ENCODE measurements at places on chromosomes 4 and X. TPM values are rescaled to one million over a fixed set of nuclear protein-coding genes. Genes with fewer than 3 reads are reported as not detected.

DNA sequence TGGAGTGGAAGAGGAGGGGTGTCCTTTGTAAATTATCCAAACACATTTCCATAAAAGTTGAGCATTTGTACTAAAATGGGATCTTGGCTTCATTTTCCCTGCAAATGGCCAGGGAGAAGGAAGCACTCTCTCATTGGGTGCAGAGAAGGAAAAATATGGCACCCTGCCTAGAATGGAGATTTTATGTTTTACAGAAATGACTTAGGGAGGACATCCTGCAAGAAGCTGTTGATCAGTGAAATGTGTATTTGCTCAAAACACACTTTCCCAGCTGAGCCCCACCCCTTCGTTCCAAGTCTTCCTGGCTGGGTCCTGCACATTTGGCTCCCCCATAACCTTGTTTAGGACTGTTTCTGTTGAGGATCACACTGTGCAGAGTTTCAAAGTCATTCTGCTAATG is 213.5 kb upstream of the TAPT1 start:
- DNase-seq: no peak

- no peak for DNase-seq
Observed at GRCh38 chr4:10011885-10012284, 9.4 kb downstream of the SLC2A9 start.

GRCh38 chrX:11867610-11868345 is 109.7 kb downstream of the MSL3 start:
- no peak for DNase-seq

GRCh38 chrX:109707319-109707718 is 25.7 kb downstream of the ACSL4 start:
- DNase-seq: no peak

- peak; percentile 38 for DNase-seq
Observed at GRCh38 chrX:85851418-85851817, 195.9 kb downstream of the CHM start.

DNA sequence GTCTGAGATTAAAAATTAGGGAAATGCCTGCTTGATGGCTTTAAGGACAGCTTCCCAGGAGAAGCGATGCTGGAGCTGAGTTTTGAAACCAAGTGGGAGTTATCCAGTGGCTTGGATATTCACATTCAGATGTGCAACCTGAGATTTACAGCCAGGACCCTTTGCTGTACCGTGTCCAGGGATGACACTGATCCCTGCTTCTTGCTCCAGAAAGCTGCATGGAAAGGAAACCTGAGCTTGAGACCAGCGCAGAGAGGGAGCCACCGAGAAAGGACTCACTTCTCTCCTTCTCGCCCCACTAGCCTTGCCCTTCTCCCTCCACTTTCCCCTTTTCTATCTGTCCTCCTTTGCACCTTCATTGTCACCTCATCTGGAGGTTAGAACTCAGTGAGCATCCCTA is 254.5 kb upstream of the PPARGC1A start:
- no peak for DNase-seq

- no peak for DNase-seq
Observed at GRCh38 chrX:129361576-129361975, 161.7 kb downstream of the SMARCA1 start.

DNA sequence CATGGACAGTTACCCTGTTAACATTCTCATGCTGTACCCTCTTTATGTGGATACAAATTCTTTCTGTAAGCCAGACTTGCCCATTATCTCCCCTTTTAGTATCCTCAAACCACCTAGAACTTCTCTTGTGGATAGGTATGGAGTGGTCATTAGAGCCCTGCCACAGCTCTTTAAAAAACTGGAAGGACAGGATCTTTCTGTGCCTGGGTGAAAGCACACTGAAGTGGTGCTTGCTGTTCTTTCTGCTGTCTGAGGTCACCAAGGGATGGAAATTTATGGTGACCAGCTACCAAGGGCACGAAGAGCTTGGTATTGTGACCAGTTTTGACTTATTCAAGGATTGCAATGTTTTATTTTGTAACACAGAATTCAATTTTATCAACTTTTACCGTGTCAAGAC is 344.2 kb downstream of the CBLL2 start:
- no peak for DNase-seq

- peak; percentile 38 for DNase-seq
Observed at GRCh38 chr4:158856852-158857251, 88.0 kb downstream of the FNIP2 start.

DNA sequence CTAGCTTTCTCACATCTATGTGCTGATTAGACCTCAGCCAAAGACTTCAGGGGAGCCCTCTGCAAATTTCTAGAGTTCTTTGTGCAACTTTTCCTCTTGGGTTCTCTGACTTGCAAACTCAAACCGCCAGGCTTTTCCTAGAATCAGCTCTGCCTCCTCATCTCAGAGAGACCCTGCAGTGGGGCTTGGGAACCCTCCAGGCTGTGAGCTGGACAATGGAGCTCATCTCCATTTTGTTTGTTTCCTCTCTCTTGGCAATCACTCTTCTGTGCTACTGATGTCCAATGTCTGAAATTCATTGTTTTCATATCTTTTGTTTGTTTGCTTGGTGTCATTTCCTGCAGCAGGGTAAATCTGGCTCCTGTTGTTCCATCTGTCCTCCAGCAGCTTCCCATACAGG is 33.0 kb downstream of the GYPB start:
- no peak for DNase-seq

DNA sequence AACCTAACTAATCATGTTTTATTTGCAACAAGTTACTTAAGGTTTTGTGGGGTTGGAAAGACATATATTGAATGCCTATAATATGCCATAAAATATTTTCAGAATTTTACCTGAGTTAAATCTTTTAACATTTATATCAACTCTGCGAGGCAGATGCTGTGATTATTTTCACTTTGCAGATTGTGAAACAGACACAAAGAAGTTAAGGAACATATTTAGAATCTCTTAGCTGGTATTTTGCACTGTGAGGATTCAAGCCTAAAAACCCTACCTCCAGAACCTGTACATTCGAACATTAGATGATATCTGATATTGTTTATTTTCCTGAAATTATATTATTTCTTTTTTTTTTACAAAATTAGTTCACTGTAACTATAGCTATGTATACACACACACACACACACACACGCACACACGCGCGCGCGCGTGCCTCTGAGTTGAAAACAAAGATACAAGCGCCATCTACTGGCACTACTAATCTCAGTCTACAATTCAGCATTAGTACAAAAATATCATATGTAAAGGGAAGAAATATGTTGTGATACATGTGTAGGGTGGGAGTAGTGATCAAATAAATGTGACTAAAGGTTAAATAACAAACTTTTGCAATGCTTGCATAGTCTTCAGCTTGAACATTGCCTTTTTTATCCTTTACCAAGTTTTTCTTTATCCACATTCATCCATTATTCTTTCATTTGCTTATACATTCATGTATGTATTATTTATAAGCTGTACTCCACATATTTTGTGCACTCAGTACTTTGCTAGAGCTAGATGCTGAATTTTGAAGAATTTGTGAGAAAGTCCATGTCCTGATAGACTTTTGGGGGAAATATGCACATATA is 61.5 kb downstream of the ANXA10 start:
- DNase-seq: peak; percentile 83

DNA sequence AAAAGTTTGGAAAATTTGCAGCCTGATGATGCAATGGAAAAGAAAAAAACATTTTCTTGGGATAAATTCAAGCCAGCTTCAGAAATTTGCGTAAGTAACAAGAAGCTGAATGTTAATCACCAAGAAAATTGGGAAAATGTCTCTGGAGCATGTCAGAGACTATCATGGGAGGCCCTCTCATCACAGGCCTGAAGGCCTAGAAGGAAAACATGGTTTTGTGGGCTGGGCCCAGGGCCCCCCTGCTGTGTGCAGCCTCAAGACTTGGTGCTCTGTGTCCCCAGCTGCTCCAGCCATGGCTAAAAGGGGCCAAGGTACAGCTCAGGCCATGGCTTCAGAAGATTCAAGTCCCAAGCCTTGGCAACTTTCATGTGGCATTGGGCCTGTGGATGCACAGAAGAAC is 1049.8 kb upstream of the GRIA3 start:
- no peak for DNase-seq

DNA sequence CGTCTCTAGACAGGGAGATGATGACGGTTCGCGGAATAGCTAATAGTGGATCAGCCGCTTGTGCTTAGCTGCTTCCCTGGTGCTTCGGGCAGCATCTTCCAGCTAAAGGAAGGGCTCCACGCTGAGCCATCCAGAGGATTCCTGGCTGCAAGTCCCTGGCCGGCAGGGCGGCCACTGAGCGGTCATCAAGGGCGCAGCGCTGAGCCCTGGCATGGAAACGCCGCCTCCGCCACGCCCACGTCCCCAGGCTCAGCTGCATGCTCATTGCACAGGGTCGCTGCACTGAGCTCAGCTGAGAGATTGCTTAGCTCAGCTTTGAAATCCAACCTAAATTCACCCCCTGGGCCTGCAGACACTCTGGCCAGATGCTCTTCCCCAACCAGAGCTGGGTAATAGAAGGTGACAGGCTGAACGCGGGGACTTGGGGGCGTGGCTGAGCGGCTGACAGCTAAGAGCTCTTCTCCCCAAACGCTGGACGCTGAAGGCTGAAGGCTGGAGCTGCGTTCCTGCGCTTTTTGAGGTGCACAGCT is 118.2 kb upstream of the KIT start:
- DNase-seq: peak; percentile 10

- no peak for DNase-seq
Observed at GRCh38 chrX:134898440-134898839, 92.4 kb upstream of the SMIM10 start.

GRCh38 chrX:15926622-15927021 is 72.0 kb upstream of the AP1S2 start:
- no peak for DNase-seq

- DNase-seq: no peak
Observed at GRCh38 chr4:87232216-87232615, 11.8 kb upstream of the KLHL8 start.

- no peak for DNase-seq
Observed at GRCh38 chrX:16186380-16187007, 19.2 kb downstream of the MAGEB17 start.

The SPANXN3 gene
- total RNA-seq: not detected

The GATA1 gene
- total RNA-seq: not detected

The MAP7D3 gene
- total RNA-seq: 28.0 TPM

The PLXNA3 gene
- not detected for total RNA-seq

The ADGRL3 gene
- total RNA-seq: 1.0 TPM

The PSAPL1 gene
- total RNA-seq: not detected
